ENCODE measurements at places on chromosomes 4 and X.

GRCh38 chrX:46683048-46683447 is 75.9 kb downstream of the SLC9A7 start:
- DNase-seq = no peak

DNA sequence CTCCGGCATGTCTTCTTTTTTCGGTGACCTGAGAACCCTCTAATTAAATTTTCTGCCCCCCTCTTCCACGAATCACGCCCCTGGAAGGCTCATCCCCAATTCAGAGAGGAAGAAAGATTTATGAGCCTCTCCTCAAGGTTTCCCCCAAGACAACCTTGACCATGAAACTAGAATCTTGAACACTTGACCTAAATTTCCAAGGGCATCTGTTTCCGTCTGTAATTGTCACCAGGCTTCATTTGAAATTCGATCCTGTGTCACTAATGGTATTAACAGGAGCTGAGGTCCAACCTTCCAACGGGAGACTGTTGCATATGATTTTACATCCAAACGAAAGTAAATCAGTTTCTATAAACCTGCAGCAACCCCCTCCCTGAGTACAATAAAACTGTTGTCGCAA is 139.9 kb upstream of the ZIC3 start:
- DNase-seq = no peak

- no peak for DNase-seq
These were observed 85.0 kb downstream of the SCFD2 start for GRCh38 chr4:53280846-53281245.

DNA sequence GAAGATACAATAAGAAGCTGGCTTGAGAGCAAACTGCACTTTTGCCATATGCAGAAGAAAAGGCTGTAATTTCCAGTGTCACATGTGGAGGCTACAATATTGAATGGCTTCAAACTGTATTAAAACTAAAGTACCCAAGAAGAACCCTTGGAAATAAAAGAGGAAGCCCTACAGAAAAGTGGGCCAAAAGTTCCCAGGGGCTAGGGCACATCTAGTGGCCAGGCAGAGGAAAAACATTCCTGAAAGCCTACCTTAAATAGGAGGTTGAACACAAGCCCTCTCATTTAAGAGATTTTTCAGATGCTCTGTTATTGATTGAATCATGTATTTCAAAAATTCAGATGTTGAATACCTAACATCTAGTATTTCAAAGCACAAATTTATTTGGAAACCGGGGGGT is 40.6 kb upstream of the PRDX4 start:
- DNase-seq = no peak

- no peak for DNase-seq
These were observed 67.1 kb upstream of the ZNF518B start for GRCh38 chr4:10524196-10524833.

DNA sequence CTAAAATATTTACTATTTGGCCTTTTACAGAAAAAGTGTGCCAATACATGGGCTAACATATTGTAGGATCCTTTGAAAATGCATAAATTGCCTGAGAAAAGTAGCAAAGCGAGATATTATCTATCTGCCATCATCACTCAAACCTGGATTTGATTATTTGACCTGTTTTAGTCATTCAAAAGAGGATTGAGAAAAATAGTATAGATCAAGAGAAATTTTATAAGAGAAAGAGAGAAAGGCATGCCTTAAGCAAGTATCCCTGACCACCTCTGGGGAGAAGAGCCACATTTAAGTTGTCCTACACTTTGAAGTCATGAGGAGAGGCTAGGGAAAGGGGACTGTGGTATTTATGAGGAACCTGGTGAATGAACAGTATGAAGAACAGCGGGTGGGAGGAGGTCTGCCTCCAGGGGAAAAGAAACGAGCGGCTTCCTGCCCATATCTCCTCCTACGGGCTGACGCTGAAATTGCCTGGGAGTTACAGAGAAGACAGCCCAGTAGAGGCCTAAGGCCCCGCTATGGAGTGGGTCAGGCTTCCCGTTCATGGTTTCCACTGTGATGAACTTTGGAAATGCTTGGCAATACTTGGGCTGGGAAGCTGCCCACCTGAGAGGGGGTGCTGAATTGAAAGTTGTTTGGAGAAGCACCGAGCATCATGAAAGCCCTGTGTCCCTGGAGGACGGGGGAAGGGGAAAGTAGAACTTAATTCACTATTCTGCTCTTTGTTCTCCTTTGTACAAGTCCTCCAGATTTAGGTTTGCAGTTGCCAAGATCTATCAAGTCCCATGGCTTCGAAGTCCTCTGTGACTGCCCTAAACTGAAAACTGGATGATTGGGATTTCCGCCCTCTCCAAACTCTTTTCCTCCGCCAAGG is 106.9 kb upstream of the ACSL4 start:
- DNase-seq = no peak

- no peak for DNase-seq
These were observed 210.4 kb downstream of the PTTG2 start for GRCh38 chr4:38170338-38171169.

GRCh38 chr4:52657618-52658501 is 1.2 kb downstream of the USP46 start:
- no peak for DNase-seq

DNA sequence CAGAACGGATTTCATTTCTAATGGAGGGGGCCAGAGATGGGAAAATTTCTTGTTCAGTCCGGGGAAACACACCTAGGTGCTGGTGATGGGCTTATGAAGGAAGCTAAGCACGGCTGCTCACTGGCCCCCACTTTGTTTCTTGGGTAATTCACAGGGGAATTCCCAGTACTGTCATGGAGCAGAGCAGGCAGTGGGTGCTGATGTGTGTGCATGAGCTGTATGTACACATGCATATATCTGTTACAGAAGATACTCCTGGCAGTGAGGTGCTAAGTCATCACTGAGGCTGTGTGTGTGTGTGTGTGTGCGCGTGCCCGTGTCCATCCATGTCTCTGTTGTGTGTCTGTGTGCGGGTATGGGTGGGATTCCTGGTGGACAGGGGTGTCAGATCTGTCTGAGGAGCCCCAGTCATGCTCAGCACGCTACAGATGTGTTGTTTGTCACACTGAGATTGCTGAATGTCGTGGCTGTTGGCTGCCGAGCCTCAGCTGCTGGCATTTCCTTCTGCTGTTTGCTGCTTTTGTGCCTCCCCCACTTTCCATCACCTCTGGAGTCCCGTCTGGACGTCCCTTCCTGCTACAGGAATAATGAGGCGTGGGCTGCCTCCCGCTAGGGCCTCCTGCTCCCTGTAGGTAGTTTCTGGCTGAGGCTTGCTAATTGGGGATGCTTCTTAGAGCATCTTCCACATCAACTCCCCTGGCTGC is 53.3 kb downstream of the JADE1 start:
- peak; percentile 45 for DNase-seq

GRCh38 chr4:33772582-33772981 is 2471.7 kb downstream of the ARAP2 start:
- no peak for DNase-seq

GRCh38 chr4:28784188-28784587 is 1923.5 kb downstream of the STIM2 start:
- no peak for DNase-seq

DNA sequence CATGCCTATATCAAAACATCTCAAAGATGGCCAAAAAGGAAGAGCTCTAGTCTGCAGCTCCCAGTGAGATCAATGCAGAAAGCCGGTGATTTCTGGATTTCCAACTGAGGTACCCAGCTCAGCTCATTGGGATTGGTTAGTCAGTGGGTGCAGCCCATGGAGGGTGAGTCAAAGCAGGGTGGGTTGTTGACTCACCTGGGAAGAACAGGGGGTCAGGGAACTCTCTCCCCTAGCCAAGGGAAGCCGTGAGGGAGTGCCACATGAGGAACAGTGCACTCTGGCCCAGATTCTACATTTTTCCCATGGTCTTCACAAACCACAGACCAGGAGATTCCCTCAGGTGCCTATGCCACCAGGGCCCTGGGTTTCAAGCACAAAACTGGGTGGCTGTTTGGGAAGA is 57.3 kb upstream of the FGF16 start:
- DNase-seq = no peak

DNA sequence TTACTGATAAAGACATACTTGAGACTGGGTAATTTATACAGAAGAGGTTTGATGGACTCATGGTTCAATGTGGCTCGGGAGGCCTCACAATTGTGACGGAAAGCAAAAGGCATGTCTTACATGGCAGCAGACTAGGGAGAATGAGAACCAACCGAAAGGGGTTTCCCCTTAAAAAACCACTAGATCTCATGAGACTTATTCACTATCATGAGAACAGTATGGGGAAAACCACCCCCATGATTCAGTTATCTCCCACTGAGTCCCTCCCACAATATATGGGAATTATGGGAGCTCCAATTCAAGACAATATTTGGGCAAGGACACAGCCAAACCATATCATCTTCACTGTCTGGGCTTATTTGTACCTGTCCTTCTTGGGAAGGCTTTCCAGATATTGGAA is 22.8 kb upstream of the MUC7 start:
- no peak for DNase-seq

- peak; percentile 64 for DNase-seq
These were observed at the start of gene ITM2A for GRCh38 chrX:79366873-79367749. ITM2A (minus strand) TSS chrX:79367334; CDS start chrX:79367215, 119 bp downstream.

DNA sequence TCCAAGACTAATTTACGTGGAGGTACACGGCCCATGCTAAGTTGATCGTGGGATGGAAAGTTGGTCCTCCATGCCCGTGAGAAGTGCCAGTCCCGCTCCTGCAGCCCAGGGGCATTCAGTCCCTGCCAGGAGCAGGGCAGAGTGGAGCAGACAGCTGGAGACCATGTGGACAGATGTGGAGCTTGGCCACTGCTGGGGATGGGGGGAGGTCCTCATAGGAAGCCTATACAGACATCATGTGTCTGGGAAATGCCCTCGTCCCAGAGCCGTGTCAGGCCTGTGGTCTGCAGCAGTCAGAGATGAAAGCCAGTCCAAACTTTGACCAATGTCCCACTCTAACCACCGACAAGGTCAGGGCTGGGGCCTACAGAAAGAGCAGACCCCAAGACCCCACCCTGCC is 118.4 kb downstream of the CPZ start:
- DNase-seq = no peak

DNA sequence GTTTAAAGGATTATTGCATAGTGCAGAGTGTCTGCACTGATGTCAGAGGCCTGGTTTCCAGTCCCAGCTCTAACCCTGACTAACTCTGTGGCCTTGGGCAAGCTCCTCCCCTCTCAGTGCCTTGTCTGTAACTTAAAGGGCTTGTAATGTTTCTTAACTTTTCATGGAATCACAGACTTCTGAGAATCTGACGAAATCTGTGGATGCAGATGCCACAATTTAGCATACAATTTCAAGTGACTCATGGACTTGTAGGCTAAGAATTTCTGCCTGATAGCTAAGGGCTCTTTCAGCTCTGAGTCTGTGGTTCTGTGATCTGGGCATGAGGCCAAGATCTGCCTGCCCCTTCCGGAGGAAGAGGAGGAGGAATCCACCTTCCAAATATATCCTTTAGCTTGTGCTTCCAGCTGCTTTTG is 236.9 kb downstream of the AR start:
- DNase-seq = no peak

DNA sequence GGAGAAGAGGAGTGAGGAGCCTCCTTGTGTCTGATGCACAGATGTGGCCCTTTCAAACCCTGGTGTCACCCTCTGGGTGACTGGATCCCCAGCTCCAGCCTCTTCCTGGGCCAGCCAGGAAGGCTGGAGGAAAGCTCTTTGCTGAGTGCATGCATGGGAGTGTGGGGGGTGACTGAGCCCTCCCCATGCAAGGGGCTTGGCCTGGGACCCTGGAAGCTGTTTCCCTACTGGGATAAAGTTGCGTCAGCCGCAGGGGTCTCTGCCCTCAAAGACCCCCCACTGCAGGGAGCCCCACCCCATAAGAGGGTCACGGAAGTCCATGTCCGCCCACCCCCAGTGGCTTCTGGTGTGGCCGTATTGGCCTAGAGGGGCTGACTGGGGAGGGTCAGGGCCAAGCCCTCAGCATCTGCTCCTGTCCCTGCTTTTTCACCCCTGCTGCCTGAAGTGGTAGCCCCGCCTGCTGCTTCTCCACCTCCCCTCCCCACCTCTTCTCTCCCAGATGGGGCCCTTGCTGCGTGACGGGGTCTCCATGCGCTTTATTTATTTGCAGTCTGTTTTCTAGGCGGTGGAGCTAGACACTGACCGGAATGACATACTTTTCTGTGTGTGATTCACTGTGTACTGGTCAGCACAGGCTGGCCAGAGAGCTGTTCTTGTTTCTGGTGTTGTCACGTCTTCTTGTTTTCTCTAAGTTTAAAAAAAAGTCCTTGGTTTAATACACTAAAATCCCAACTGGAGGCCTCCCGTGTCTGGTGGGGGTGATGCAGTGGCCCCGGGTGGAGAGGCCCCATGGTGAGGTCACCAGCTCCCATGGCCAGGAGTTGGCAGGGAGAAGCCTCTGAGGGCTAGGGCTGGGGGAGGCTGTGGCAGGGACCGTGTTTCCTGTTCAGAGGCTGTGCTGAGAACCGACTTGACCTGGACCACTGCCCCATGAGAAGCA is 3.6 kb downstream of the SMIM10L2A start:
- no peak for DNase-seq

DNA sequence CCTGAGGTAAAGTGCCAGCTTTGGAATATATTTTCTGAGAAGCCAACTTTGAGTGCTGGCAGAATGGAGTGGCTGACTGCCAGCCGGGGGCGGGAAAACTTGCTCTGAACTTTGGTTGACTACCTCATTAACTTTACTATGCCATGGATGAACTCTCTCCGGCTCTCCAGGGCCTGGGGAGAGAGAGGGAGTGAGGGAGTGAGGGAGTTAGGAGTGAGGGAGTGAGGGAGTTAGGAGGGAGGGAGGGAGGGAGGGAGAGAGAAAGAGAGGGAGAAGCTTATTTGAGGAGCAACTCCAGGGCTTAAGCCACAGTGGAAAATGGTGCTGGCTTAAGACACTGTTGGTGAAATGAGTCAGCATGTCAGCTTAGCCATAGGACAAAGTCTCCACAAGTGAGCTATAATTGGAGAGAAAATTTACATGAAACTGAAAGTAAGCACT is 280.9 kb upstream of the RPS6KA3 start:
- DNase-seq = no peak

GRCh38 chrX:8867406-8867805 is 66.2 kb upstream of the FAM9A start:
- no peak for DNase-seq

DNA sequence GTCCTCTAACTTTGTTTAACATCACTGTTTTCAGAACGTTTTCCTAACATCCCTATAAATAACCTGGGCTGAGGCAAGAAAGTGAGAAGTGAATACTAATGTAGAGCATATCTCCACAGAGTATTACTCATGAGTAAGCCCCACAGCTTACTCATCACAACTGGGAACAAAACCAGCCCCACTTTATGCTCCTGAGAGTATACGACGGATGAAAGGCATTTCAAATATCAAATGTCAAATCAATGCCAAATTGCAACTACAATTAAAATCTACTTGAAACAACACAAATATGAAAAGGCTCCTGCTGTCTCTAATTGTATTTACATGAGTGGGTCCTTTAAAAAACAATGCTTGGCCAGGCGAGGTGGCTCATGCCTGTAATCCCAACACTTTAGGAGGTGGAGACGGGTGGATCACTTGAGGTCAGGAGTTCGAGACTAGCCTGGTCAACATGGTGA is 41.2 kb downstream of the SH3RF1 start:
- DNase-seq = no peak

GRCh38 chr4:113773756-113774155 is 12.2 kb upstream of the CAMK2D start:
- no peak for DNase-seq

- no peak for DNase-seq
These were observed 6.4 kb downstream of the SCML2 start for GRCh38 chrX:18348047-18348446.

- no peak for DNase-seq
These were observed 62.7 kb downstream of the SLC9A6 start for GRCh38 chrX:136047969-136048368.

- DNase-seq = no peak
These were observed 91.2 kb upstream of the ELOVL6 start for GRCh38 chr4:110289601-110290100.
